Cardiac muscle cell (in vitro differentiated cells and primary cell): ENCODE measurements at places on chromosomes 16 and 17.

DNA sequence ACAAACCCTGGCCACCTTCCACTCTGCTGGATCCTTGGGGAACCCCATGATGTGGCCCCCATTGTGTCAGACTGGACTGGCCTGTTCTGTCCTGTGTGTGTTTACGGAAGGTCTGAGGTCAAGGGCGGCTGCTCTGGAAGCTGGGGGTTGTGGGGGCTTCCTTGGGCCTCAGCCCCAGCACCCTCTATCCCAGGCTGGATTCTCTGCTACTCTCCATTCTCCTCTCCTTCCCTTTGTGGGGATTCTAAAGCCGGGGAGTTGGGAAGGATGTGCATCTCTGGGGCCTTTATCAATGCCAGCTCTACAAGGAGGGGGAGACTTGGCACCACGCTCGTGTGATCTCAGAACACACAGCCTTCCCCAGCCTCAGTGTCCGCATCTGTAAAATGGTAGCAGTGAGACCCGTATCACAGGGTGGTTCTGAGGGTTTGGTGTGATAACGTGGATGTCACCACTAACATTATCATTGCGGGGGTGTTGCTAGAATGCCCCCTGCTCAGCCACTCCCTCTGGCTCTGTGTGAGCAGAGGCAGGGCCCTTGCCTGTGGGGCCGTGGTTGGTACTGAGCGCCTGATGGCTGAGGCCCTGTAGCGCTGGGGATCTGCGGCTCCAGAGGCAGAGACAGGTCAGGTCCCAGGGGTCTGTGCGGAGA lies 18.1 kb downstream of the ADGRG1 start:
- no peak for DNase-seq

DNA sequence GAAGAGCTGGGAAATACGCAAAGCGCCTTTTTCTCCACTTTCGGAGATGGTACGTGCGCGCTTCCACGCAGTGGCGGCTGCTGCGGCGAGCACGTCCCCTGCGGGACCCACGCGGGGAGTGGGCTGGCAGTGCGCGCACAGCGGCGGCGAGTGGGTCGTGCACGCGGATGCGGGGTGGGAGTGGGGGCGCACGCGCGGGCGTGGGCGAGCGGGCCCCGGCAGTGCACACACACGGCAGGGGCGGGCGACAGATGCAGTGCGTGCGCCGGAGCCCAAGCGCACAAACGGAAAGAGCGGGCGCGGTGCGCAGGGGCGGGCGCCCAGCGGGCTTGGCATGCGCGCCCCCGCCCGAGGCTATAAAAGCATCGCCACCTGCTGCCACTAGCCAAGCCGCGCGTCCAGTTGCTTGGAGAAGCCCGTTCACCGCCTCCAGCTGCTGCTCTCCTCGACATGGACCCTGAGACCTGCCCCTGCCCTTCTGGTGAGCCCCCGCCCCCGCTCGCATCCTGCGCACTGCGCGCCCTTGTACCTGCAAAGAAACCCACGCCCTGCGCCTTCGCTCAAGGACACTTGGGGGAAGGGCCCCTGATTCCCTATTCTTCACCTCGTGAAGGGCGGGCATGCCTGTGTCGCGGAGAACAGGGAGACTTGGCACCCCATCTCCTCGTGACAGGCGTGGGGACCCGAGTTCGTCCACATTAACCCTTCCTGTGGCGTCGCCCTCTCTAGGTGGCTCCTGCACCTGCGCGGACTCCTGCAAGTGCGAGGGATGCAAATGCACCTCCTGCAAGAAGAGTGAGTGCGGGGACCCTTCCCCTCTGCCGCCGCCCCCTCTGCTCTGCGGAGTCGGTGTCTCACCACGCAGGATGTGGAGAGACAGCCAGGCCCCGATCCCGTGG lies at the start of gene MT3:
Gene MT3, plus strand, starts transcription at position 388 of the 899 bp plus-strand sequence. Its CDS starts 63 bp downstream, at position 451.
- DNase-seq = no peak

- DNase-seq = no peak
Observed at GRCh38 chr17:8287651-8288335, 677 bp upstream of the RANGRF start.

DNA sequence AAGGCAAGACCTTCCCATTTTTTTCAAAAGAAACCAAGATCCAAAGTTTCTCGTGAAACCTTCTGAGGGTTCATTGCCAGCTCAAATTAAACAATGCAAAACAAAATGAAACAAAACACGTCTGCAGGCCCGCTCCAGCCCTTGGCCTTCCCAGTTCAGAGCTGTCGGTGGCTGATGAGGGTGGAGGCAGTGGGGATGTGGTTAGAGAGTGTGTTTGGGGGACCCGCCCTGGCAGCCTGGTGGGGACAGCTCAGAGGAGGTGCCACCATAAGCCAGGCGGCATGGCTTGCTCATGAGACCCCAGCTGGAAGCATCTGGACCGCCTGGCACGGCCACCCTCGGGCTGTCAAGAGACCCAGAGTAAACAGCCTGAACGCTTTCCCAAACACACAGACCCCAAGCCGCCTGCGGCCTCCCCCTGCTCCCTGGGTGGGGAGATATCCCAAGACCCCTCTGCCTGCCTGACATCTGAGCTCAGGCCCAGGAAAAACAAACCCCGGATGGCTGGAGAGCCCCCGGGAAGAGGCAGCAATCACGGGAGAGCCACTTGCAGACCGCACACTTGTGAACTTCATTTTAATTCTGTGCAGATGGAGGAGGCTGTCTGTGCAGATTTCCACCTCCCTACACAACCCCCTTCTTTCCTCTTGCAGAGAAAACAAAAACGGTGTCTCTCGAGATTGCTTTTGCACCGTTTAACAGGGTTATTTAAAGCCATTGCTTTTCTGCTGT lies 35.4 kb upstream of the LITAF start:
- DNase-seq = no peak

DNA sequence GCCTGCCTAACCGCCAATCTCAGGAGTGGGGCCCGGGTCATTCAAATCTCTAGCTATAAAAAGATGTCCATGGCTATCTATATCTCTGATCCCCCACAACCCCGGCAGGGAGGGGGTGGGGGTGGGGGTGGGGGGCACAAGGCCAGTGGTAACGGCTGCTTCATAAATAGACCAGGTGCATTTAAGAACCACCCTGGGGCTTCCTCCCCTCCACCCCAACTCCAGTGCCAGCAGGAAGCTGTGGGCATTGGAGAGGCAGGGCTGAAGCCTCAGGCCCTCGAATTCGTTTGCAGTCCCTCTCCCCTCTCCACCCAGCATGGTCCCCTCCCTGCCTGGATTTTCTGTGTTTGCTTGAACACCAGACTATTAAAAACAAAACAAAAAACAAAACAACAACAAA lies 56.0 kb downstream of the RAP1GAP2 start:
- DNase-seq = no peak

DNA sequence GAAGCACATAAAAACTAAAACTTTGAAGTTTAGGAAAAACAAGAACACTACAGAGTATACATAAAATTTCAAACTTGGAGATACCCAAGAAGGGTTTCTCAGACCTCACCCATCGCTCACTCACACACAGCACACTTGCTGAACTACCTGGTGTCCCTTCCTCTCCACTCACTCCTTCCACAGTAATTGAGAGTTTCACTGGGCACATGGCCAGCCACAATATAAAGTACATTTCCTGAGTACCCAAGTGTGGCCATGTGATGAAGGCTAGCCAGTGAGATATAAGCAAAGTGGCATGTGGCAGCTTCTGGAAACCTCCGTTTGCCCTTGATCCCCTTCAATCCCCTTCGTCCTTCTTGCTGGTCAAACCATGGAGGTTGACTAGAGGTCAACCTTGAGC lies 11.9 kb downstream of the TOX3 start:
- DNase-seq = no peak

DNA sequence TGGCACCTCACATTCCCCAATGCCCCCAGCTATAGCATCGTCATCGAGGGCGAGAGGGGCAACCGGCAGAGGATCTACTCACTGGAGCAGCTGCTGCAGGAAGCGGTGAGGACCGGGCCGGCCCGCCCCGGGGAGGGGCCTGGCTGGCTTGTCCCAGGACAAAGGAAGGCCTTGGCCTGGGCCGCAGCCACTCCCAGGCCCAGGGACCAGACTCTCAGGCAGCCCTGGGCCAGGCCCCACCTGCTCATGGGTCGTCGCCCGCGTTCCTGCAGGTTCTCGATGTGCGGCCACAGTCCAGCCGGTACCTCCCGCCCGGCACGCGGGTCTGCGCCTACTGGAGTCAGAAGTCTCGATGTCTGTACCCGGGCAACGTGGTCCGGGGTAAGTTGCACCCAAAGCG lies 53.4 kb downstream of the ACTG1 start:
- DNase-seq = no peak

- no peak for DNase-seq
Observed at GRCh38 chr16:27431773-27432532, 30.0 kb downstream of the IL21R start.

- DNase-seq = no peak
Observed at GRCh38 chr16:53061701-53062159, 6.9 kb downstream of the CHD9 start.

DNA sequence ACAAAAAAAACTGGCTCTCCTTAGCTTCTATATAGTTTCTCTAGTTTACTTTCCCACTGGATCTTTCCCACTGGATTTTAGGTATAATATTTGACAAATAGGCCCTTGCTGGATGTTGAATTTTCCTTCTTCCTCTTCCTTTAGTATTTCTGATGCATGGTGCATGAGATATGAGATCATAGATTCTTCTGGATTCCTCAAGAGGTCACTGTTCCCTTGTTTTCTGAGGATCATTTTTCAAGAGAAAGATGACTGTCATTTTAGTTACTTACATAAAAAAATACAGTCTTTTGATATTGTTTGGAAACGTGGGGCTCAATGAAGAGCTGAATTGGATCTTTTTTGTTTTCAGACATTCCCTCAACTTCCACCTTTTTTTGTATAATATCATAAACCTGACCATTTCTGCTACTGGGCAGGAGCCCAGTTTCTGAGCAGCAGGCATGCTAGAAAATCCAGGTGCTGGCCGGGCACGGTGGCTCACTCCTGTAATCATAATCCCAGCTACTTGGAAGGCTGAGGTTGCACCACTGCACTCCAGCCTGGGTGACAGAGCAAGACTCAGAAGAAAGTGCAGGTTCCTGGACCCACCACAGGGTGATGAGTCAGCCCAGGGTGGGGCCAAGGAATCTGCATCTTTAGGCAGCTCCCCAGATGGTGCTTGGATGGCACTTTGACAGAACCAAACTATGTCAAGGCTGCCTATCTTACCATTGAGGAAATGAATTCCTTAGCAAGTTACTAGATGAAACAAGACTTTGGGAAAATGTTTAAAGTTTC lies 70.3 kb downstream of the SDR42E1 start:
- peak; percentile 23 for DNase-seq

DNA sequence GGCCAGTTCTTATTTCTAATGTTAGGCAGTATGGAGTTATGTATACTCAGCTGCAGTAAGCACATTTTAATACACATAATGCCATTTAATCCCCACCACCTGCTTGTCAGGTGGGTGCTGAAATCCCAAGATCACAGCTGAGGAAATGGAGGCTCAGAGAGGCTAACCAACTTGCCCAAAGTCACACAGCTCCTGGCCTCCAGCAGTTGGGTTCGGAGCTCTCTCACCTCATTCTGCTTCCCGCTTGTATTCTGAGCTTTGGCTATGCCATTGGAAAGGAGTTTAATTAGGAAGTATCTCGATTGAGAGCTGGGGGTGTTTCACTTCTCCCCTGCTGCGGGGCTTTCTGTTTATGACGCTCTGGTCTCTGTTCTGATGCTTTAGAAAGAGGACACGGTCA lies 72.6 kb upstream of the CACNG5 start:
- DNase-seq = no peak

- DNase-seq = no peak
Observed at GRCh38 chr16:5027575-5028235, 6.0 kb downstream of the NAGPA start.

DNA sequence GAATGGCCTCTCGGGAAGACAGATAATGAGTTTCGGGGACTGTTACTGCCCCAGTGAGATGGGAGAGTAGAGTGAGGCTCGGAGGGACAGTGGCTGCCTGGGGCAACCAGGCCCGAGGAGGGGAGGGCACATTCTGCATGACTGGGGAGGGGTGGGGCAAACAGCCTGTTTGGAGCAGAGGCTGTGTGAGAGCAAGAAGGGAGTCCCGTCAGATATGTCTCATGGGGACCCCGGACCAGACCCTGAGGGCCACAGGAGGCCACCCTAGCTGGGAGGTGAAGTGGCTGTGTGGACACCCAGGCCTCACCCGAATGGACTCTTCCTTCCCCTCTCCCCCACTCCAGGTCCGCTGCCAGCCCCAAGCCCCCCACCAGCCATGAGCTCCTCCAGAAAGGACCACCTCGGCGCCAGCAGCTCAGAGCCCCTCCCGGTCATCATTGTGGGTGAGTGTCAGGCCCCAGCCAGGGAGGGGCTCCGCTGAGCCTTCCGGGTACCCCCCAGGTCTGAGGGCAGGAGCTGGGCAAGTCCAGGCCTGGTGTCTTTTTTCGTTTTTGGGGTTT lies 4.3 kb downstream of the OSGIN1 start:
- no peak for DNase-seq

GRCh38 chr17:38442548-38442947 lies 14.3 kb downstream of the ARHGAP23 start:
- no peak for DNase-seq

GRCh38 chr17:49442041-49442440 lies 27.4 kb upstream of the PHB1 start:
- no peak for DNase-seq

DNA sequence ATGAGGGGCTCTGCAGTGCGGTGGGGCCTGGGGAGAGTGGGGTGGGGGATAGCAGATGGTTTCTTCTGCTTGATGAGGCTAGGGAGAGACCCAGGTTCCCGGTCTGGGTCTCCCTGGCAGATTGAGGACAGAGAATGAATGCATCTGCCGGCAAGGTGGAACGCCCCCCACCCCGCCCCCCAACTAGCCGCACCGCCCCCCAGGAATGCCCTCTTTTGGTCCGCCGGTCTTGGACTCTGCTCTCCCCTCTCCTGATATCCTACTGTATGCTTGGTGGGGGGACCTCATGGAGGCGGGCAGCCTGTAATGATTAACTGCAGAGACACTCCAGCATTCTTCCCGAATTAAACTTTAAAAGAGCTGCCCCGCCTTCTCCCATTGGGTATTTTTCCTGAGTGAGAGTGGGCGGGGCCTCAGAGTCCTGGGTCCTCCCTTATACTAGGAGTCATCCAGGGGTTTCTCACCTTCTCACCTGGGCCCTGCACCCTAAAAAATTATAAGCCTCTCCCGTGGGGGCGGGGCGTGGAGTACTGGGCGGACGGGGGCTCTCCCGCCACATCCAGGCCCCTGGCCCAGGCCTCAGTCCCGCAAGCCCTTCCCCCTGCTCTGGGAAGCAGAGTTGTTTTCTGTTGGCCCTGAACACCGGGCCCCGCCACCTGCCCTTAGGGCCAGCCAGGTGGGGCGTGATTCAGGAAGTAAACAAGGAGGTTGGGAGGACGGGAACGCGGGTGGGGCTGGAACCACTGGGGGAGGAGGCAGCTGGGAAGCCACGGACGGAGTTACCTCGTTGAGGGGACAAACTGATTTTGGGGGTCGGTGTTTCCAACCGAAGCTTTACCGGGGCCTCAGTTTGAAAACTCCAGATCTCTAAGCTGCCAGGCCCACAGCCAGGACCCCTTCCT lies 1.5 kb downstream of the GRB7 start:
- no peak for DNase-seq

GRCh38 chr17:60699090-60699489 lies 21.4 kb downstream of the BCAS3 start:
- DNase-seq = no peak
